ENCODE measurements at places on chromosomes 11 and 22.

DNA sequence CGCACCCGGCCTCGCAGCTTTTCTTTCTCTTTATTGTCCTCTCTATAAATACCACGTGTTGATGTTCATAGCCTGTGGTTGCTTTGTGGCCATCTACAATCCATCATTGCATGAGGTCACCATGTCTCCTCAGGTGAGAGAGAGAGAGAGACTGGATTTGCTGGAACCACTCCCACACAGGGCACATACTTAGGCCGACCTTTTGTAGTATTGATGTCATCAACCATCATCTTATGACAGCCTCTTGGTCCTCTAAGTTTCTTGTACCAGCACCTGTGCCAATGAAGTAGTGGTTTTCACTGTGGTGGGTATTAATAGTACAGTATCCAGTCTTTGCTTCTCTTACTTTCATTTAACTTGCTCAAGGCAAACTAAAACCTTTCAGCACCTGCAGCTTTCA is 22.8 kb upstream of the P2RY6 start:
- H3K4me3 ChIP-seq = no peak overlapping the region
- H3K27me3 ChIP-seq = no peaks in the 10 kb centered on the region
- no peak overlapping the region for H3K27ac ChIP-seq
- H3K36me3 ChIP-seq = no peaks in the 10 kb centered on the region

DNA sequence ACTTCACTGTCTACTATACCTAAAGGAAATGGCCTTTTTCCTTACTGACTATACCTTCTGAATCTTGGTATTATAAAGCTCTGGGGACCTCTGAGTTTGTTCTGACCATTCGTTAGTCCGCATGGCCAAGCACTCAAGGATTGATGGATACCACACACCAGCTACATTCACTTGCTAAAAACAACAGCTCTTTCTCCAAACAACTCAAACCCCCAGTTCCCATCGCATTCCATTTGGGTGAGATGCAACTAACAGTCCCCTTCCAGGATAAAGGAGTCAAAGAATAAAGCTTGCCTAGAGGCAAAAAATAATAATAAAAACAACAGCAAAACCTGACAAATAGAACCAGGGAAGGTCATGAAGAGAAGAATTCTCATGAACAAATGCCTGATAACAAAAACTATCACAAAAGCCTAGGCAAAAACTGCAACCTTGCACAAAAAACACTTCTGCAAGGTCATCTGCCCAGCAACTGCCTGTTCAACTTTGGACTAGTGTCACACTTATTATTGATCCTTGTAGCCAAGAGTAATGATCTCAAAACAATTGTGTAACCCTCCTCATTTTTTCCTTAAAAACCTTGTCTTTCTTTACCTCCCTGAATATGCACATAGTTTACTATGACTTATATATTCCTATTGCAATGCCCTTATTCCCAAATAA is 139.0 kb upstream of the GUCY1A2 start:
- no peaks in the 10 kb centered on the region for H3K36me3 ChIP-seq
- H3K27me3 ChIP-seq = no peaks in the 10 kb centered on the region
- H3K4me3 ChIP-seq = no peak overlapping the region
- no peak overlapping the region for H3K27ac ChIP-seq
- no peaks in the 10 kb centered on the region for H3K4me1 ChIP-seq
- DNase-seq = no peak

GRCh38 chr11:111205632-111206385 is 39.7 kb upstream of the POU2AF2 start:
- H3K4me3 ChIP-seq = no peak overlapping the region
- no peak overlapping the region for H3K27ac ChIP-seq
- H3K4me1 ChIP-seq = no peaks in the 10 kb centered on the region
- H3K36me3 ChIP-seq = no peaks in the 10 kb centered on the region

GRCh38 chr11:116162886-116163230 is 609.9 kb downstream of the BUD13 start:
- peaks cover 5% of the 10 kb centered on the region for H3K27me3 ChIP-seq
- no peaks in the 10 kb centered on the region for H3K4me1 ChIP-seq
- H3K4me3 ChIP-seq = no peak overlapping the region
- DNase-seq = no peak
- no peak overlapping the region for H3K27ac ChIP-seq

DNA sequence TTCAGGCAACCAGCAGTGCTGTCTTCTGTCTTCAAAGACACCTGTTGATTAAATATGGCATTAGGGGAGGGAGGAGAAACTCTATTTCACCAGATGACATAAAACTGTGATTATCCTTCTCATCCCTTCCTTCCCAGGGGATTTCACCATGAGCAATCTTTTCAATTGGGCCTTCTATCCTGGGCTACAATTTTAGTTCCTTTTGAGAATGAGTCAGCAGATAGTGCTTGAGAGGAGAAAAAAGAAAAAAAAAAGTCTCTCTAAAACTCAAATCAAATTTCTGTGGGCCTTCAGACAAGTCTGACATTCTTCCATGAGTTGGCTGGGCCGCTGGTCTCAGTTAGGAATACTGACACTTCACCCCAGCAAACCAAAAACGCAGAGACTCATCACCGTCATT is 7.2 kb downstream of the FLI1 start:
- H3K27me3 ChIP-seq = peaks cover 4% of the 10 kb centered on the region
- no peak for DNase-seq
- no peaks in the 10 kb centered on the region for H3K36me3 ChIP-seq

GRCh38 chr11:16795146-16795545 is 56.7 kb downstream of the C11orf58 start:
- H3K4me3 ChIP-seq = no peak overlapping the region
- no peaks in the 10 kb centered on the region for H3K36me3 ChIP-seq
- no peak overlapping the region for H3K27ac ChIP-seq
- no peak for DNase-seq
- H3K4me1 ChIP-seq = no peaks in the 10 kb centered on the region

GRCh38 chr11:126426820-126427749 is 71.6 kb downstream of the ST3GAL4 start:
- DNase-seq = no peak
- no peak overlapping the region for H3K4me3 ChIP-seq
- H3K4me1 ChIP-seq = no peaks in the 10 kb centered on the region
- H3K36me3 ChIP-seq = no peaks in the 10 kb centered on the region

DNA sequence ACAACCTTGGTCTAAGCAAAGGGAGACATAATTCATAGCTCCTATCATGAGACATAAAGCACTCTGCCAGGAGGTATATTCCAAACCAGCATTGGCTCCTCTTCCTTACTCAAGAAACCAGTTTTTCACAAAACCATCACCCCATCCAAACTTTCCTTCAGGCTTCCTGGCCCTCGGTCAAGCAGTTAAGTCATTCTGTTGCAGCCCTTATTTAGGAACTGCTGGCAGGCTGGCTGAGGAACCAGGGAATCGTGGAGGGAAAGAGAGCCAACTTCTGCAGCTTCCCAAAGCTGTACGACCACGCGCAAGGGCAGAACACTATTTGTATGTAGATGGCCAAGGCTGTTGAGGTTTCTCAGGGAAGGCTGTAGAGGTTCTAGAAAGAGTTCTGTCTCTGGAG is 680 bp downstream of the IFT46 start:
- H3K27me3 ChIP-seq = no peaks in the 10 kb centered on the region
- H3K4me3 ChIP-seq = peak overlapping the region; percentile 44
- H3K4me1 ChIP-seq = peaks cover 10% of the 10 kb centered on the region

All from prostate gland (tissue), 2 donors.